OCI-LY7 (cell line): ENCODE measurements at places on chromosomes 6 and 20.

GRCh38 chr6:7902221-7902620 lies 8.4 kb downstream of the TXNDC5 start:
- no peak for DNase-seq

- DNase-seq = no peak
Measured at GRCh38 chr6:37495244-37495934, 4.3 kb downstream of the CCDC167 start.

DNA sequence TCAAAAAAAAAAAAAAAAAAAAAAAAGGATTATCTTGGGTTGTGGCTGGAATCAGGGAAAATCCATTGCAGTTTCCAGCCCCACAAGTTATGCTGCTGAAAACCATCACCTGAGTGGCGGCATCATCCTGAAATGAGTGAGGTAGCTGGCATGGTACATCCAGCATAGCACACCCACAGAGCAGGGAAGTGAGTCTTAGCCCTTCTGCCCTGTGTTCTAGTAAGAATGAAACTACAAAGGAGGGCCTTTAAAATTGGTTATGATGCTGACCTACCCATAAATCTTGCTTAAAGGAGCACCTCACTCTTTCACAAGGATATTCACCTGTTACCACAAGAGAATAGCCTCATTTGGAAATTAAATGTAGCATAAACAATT lies 119.2 kb downstream of the NFATC2 start:
- DNase-seq = no peak

- no peak for DNase-seq
Measured at GRCh38 chr20:4673371-4674001, 48.2 kb upstream of the PRND start.

DNA sequence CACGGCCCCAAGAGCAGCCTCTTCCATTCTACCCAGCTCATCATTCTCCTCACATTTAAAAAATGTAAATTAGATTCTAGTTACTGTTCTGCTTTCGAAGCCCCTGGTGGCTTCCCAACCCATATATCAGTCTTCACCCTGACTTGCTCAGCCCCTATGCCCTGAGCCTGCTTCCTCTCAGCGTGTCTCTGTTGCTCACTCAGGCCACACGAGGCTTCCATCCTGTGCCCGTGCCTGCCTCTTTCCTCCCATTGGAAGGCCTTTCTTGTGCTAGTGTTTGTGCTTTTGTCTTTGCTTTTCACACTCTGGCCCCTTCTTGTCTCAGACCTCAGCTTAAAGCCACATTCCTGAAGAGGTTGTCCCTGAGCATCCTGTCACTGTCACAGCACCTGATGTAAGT lies 78.1 kb downstream of the AFDN start:
- DNase-seq = no peak

GRCh38 chr20:45448270-45448669 lies 21.3 kb upstream of the WFDC2 start:
- no peak for DNase-seq
